Mesendoderm (in vitro differentiated cells): ENCODE measurements at places on chromosomes 7 and 10.

DNA sequence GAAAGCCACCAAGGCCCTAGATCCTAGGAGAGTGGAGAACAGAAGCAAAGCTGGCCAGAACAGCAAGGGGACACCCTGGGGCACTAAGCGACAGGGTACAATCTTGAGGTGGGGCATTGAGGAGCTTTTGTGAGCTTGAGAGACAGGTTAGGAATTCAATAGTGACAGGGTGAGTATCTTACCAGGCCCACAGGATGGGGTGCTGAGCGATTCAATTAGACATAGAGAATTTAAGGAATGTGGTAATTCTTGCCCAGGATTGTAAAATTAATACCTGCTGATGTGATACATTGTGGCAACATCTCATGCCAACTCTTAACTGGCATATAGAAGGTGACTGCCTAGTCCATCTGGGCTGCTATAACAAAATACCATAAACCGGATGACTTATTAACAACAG is 14.0 kb downstream of the RBP3 start:
- no peak for DNase-seq

- DNase-seq = peak; percentile 93
These were observed 390.3 kb downstream of the KCNMA1 start for GRCh38 chr10:77247031-77247990.

GRCh38 chr7:64098-64915 is 128.1 kb upstream of the FAM20C start:
- DNase-seq = peak; percentile 78

GRCh38 chr7:584122-584465 is 64.4 kb upstream of the PDGFA start:
- no peak for DNase-seq
